Stimulated activated CD4-positive, alpha-beta T cell treated with anti-CD3 and anti-CD28 coated beads, Interleukin-1b, Interleukin-23, amount 100 ng/mL, for 48 hours (primary cell): ENCODE measurements at places on chromosomes 1 and 21.

DNA sequence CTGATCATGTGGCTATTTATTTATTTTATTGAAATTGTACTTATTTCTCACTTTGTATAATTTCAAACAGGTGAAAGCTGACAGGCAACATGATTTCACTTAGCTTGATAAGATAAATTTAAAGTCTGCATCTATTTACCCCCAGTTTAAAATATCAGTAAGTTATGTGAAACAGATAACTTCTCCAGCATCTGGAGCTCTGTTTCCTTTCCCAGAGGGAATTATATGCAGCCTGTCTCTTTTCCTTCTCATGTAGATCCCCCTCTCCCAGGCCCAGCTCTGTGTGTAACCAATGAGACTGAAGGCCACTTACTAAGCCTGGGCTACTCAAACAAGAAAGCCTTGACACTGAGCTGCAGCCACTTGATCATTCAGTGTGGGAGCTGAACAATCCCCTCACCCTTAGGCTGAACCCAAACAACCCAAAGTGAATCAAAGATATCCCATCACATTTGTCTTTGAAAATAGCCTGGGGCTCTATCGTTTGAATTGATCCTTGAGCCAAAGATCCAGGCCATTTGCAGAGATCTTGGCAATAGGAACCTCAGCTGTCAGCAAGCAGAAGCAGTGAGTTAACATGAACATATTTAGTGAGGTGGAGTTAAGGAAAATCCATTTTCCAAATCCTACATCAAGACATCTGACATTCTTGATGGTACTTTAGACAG, 383.9 kb downstream of the TGFB2 start:
- no peak for DNase-seq

GRCh38 chr1:246930830-246931548, 759 bp downstream of the AHCTF1 start:
- peak; percentile 50 for DNase-seq

GRCh38 chr1:25819491-25820246, at the start of gene MTFR1L:
Gene MTFR1L (plus strand): TSS chr1:25819954. CDS start chr1:25823105, 3,151 bp downstream.
- peak; percentile 94 for DNase-seq

GRCh38 chr1:106978477-106979322, 77.8 kb upstream of the PRMT6 start:
- no peak for DNase-seq

GRCh38 chr1:203040513-203041275, 14.4 kb downstream of the PPFIA4 start:
- DNase-seq: no peak

DNA sequence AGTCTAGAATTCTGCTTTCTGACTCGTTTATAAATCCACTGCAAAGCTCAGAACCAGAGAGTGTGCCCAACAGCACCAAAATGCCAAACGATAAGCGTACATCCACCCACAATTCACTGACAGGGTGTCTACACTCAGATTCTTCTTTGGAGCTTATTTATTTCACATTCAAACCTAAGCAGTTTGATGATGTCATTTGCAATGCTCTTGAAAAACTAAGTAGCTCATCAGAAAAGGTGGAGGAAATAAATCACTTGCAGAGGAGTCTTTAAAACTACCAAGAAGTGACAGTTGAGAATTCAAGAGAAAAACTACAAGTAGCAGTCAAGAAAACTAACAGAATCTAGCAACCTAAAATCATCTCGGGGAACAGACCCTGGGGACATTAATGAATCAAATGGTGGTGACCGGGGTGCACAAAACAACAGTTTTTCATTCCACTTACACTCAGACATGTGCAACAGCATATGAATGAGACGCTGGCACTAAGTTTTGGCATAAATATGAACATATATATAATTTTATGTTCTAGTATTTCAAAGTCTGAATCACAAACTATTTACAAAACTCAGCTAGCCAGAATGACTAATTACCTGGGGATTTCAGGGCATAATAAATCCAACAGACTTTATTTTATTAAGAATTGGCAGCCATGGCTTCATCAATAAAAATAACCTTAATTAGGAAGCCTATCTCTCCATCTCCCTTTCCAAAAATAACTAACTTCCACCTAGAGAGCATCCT, 119.4 kb downstream of the SIPA1L2 start:
- DNase-seq: no peak

DNA sequence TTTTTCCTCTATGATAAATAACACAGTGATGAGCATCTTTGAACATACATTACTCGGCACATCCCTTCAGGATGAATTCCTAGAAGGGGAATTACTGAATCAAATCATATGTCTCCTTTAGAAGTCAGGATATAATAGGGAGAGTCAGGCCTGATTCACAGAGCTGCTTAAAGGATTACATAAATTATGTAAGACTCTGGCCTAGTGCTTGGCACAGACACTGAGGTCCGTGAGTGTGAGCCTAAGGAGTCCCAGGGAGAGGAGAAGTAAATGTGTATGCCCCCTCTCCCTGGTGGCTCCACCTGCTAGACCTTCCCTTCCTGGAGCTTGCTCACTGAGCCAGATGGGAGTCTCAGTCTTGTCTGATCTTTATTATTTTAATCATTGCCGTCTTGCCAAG, 8.6 kb upstream of the FOXE3 start:
- no peak for DNase-seq

- no peak for DNase-seq
Observed at GRCh38 chr1:13494712-13495111, 19.1 kb downstream of the LRRC38 start.

- DNase-seq: no peak
Observed at GRCh38 chr1:53804791-53805505, 33.1 kb downstream of the NDC1 start.
